ENCODE measurements at places on chromosomes 16 and 17.

DNA sequence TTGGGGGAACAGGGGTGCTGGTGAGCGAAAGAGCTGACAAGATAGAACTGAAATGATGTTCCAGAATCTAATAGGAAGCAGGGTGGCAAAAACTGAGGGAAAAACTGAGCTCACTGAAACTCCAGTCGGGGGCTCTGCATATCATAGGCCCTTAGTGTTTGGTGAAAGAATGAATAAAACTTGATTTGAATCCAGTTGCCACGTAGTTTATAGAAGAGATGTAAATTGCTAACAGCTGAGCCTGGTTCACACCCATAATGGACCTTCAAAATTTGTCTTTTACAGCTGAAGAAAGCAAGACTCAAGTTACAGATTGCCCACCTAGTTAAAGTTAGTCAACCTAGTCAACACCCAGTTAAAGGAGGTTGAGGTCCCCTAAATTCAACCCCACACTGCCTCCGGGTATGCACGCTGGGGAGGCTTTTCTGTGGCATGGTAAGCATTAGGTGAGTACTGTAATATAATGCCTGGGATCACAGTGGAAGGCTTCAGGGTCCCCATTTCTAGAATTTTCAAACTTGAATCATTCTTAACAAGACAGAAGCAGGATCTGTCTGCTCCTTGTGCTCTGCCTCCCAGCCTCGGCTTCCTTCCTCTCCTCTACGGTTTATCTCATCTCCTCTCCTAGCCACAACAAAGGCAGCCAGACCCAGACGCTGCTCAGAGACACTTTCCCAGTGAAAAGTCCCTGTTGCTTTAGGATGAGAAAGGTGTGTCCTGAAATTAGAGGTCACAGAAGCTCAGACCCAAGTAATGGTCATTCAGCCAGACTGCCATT is 26.9 kb upstream of the SUPT4H1 start:
- DNase-seq: no peak

DNA sequence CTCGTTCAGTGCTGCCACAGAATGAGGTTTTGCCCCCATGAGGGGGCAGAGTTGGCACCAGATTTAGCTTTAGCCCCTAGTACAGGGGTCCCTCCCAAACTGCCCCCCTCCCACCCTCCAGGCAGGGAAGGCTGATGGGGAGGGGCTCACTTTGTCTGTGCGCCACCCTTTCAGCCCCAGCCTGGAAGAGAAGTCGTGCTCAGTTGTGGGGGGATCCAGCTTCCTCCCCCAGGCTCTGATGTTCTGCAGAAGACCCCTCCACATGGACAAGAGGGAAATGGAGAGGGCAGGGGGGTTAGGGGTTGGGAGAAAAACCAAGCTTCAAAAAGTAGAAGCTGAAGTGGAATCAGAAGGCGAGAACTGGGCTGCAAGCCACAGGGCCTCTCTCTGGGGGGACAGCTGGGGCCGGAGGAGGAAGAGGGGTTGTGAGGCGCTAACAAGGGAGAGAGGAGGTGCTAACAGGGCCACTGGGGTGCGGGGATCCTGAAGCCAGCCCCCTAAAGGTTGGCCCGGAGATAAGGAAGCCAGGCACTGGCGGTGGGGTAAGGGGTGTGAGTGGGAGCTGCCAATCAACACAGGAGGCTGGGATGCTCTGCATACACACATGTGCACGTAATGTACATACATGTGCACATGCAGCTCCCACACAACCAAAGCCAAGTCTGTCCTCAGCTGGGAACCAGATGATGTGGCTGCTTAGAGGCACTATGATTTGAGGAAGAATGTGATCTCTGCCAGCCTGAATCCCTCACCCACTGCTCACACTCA is 7.0 kb upstream of the TMEM92 start:
- DNase-seq: no peak

DNA sequence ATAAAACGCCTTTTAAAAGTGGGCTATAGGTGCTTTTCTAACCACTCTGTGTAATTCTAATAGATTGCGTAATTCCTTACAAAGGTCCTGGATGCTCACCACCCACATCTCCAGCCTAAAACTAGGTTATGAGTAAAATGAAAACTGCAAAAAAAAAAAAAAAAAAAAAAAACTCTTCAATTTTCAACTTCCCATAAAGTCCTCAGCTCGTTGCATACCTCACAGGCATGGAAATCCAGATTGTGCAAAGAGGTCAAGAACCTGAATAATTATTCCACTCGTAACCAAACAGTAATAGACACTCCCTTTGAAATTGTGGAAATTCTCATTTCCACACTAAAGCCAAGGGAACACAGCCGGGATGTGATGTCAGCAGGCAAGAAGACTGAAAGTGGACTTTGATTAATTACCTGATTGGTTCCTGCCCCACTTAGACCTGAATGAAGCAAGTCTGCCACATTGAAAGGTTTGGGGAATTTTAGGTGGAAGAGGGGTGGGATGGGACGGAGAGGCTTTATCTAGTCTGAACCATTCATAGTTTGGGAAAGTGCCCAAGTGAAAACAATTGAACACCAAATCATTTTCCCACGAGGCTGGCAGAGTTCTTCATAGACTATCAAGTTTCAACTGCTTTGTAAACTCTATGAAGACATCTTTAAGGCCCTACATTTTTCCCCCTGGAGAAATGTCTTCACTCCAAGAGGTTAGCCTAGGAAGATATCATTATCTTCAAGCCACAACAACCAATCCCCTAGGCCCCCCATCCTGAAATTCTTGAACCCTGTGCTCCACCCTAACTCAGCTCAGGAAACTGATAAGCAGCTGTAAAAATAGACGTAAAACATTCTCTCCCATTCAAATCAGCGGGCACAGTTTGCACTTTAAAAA is 49.1 kb upstream of the TANC2 start:
- DNase-seq: no peak

GRCh38 chr16:84029297-84030047 is 13.1 kb downstream of the SLC38A8 start:
- no peak for DNase-seq

Data from activated naive CD4-positive, alpha-beta T cell treated with anti-CD3 and anti-CD28 coated beads, Interleukin-2, amount 50 U/mL, for 72 hours (primary cell).